ENCODE measurements at places on chromosomes 3 and 15. TPM values are rescaled to one million over a fixed set of nuclear protein-coding genes. Genes with fewer than 3 reads are reported as not detected.
A peak's percentile ranks its signal among the peaks of the same experiment; 100 is the strongest.

DNA sequence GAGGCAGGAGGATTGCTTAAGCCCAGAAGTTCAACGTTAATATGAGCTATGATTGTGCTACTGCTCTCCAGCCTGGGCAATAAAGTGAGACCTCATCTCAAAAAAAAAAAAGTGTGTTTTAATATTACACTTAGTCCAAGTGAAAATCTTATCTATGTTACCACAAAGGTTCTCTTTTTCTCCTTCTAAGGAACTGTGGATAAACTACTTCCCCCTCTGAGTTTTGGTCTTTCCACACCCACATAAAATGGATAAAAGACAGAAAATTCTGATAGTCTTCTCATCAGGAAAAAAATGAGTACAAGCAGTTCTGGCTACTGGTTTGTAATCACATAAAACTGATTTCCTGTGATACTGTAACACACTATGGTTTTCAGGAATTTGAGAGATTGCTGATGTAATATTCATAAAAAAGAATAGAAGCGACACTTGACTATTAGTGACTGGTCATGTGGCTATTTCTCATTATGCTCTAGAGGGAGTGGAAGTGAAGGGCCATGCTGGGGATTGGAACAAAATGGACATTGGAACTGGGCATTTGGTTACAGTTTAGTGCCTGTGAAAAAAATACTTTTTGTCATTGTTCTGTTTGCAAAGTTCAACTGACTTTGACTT lies 68.2 kb downstream of the RYR3 start:
- DNase-seq = no peak

GRCh38 chr3:118909763-118910162 lies 124.9 kb downstream of the IGSF11 start:
- no peak for DNase-seq

DNA sequence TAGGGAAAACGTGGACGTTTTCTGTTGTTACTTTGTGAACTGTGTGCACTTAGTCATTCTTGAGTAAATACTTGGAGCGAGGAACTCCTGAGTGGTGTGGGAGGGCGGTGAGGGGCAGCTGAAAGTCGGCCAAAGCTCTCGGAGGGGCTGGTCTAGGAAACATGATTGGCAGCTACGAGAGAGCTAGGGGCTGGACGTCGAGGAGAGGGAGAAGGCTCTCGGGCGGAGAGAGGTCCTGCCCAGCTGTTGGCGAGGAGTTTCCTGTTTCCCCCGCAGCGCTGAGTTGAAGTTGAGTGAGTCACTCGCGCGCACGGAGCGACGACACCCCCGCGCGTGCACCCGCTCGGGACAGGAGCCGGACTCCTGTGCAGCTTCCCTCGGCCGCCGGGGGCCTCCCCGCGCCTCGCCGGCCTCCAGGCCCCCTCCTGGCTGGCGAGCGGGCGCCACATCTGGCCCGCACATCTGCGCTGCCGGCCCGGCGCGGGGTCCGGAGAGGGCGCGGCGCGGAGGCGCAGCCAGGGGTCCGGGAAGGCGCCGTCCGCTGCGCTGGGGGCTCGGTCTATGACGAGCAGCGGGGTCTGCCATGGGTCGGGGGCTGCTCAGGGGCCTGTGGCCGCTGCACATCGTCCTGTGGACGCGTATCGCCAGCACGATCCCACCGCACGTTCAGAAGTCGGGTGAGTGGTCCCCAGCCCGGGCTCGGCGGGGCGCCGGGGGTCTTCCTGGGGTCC lies at the start of gene TGFBR2:
TSS of gene TGFBR2 (plus strand) at position 301 of the 731 bp plus-strand sequence. CDS start at position 584, 283 bp downstream.
- DNase-seq = peak; percentile 81

The PTH1R gene
- 35.2 TPM for total RNA-seq

Data from H7 (cell line).